Activated CD4-positive, alpha-beta T cell treated with anti-CD3 and anti-CD28 coated beads for 24 hours (primary cell): ENCODE measurements at places on chromosomes 3 and 15.

- no peak for DNase-seq
Observed at GRCh38 chr3:183918178-183918577, 33.5 kb upstream of the PARL start.

DNA sequence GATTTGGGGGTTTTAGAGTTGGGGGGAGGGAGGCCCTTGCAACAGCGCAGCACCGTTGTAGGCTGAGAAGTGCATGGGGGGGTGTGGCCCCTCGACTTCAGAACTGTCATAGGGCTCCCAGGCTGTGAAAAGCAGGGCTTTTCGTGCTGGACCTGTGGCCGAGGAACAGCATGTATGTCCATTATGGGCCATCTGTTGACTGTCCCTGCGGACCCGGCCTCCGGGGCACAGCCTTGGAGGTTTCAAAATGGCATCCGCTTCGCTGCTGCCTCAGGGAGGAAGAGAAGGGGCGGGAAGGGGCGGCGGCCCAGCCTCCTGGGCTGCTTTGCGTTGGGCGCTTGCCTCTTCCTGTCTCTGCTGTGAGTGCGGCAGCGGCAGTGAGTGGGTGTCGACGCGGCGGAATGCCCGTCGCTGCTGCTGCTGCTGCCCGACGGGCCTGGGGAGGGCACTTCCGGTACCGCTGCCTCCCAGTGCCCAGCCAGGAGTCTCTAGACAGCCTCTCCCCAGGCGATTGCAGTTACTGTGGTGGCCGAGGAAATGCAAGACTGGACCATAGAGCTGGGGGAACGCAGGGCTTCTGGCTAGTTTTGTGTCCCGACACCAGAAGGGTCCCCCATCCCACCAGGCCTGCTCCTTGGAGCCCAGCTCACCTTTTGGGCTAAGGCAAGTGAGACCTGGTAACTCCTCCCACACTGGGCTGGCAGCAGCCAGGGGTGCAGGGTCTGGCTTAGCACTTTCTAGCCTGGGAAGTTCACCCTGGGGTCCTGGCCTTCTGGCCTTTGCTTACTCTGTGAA lies 1.9 kb downstream of the GNAI2 start:
- peak; percentile 83 for DNase-seq

- no peak for DNase-seq
Observed at GRCh38 chr15:29857221-29857789, 35.0 kb upstream of the TJP1 start.

- DNase-seq, result peak; percentile 91
Observed at GRCh38 chr3:52220380-52221026, 4.9 kb downstream of the TLR9 start.

GRCh38 chr15:68818066-68818768 lies 2.5 kb downstream of the ANP32A start:
- peak; percentile 48 for DNase-seq

DNA sequence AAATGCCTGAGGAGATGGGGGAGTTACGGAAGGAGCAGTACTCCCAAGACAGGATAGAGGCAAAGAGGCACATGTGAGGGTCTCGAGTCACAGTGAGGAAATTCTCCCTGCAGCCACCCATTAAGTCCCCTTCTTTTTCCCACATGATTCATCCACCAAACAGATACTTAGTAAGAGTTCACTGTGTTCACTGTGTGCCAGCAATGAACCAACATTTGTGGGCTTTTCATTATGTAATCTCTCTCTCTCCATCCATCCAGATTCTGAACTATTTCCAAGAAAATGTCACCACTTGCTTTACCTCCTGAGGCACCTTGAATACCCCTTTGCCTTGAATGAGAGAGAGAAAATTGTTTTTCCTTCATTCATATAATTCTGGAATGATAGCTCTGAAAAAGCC lies 24.6 kb upstream of the LRRFIP2 start:
- no peak for DNase-seq

- DNase-seq, result no peak
Observed at GRCh38 chr3:51706021-51706485, 815 bp upstream of the GRM2 start.

GRCh38 chr3:170863816-170864215 lies 6.2 kb downstream of the RPL22L1 start:
- no peak for DNase-seq

DNA sequence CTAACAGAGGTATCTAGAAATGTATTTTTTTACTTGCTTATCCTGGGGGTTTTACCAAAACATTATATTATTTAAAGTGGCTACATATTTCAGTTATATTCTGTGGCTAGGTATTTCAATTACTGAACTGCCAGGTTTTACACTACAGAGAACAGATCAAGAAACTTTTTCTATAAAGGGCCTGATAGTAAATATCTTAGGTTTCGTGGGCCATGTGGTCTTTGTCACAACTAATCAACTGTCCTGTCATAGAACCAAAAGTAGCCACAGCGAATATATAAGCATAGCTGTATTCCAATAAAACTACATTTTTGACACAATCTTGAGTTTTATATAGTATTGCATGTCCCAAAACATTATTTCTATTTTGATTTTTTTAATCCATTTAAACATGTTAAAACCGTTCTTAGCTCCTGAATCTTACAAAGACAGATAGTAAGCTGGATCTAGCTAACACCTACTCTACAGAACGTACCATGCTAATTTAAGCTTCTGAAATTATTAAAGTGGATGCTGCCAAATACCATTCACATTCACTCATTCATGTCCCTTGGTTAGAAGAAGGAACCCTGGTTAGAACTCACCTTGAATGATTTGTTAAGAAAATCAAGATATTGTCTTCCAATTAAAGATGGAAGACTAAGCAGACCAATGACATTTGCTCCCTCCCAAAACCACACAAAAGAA lies 118.2 kb upstream of the TGFBR2 start:
- no peak for DNase-seq

DNA sequence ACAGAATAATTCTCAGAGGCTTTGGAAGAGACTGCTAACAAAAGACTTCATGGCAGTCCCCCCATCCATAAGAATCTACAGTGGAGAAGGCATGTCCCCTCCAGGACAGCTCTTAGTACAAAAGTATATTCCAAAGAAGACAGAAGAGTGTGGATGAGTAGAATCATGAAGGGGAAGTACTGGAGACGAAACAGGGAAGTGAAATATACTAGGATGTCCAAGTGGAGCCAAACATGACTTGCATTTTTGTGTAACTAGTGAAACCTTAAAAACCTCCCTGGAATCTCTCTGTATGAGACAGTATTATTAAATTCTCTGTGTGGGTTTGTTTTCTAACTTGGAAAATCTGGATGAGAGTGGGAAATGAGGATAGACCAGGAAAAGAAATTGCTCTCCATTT lies 312.4 kb downstream of the RSL24D1 start:
- no peak for DNase-seq
